Activated T-helper 1 cell treated with Interleukin-2 at 50 U/mL for 16 hours (primary cell): ENCODE measurements at places on chromosomes 11 and 22.

DNA sequence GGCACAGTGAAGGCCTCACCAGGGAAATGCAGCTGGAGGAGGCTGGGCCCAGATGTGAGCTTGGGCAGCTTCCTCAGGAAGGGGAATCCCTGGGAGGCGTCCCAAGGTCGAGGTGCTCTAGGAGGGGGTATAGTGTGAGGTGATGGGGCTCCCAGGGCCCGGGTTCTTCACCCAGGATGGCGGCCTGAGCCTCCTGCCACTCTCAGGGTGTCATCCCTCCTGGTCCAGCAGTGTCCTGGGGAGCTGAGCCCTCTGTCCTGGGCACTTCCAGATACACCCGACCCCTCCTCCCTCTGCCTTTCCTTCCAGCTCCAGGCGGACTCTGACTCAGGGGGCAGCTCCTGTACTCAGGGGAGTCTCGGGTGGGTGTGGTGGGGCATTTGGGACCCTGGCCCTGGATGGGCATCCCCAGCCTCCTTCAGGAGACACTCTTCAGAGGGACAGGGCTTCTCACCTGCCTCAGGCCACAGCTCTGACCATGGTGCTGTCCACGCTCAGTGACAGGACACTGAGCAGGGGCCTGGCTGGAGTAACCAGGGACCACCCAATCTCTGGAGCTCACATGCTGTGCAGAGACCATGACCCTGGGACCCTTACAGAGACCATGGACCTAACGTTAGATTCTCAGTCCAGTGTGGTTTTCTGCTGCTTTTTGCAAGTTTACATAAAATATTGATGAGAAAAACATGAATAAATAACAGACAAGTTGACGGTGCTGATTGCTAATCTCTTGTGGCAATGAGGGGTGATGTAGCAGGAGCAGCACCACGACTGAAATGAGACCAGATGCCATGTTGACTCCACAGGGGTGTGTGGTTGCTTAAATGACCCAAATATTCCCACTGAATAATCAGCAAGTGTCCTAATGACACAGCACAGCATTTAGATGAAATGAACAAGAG lies 101.9 kb downstream of the GGTLC2 start:
- no peak for DNase-seq

- DNase-seq, result no peak
These were observed 1.7 kb downstream of the TRPM5 start for GRCh38 chr11:2442589-2442988.

DNA sequence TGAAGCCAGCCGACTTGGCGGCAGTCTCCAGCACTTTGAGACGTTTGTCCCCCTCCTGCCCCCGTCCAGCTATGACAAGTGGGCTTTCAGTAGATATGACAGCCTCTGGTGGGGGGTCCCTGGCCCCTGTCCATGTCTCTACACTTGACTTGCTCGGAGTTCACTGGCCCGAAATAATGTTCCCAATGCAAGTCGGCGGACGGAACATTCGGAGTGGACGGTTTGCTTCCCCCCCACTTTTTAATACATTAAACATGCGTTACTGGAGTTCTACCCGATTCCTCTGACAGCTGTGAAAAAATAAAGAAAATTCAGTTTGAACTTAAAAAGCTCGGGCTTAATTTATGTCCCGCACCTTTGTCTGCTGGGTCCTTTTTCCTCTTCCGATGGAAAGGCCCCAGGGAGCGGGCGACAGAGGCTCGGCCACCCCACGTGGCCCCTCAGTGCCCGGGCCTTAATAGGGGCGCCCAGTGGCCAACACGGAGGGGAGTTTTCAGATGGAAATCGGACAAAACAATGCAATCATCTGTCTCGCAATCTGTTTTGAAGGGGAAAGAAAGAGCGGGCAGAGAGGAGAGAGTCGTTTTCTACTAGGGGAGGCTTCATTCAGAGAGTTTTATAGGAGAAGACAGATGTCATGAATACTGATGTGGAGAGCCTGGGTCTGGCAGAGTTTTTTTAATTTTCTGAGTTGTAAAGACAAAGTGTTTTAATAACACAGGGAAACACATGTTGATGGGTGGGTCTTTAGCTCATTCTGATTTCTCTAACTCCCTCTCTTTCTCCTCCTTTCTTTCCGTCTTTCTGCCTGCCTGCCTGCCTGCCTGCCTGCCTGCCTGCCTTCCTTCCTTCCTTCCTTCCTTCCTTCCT lies 50.2 kb downstream of the SMIM38 start:
- DNase-seq, result no peak

- no peak for DNase-seq
These were observed 461.2 kb downstream of the BRD1 start for GRCh38 chr22:49366437-49366836.

DNA sequence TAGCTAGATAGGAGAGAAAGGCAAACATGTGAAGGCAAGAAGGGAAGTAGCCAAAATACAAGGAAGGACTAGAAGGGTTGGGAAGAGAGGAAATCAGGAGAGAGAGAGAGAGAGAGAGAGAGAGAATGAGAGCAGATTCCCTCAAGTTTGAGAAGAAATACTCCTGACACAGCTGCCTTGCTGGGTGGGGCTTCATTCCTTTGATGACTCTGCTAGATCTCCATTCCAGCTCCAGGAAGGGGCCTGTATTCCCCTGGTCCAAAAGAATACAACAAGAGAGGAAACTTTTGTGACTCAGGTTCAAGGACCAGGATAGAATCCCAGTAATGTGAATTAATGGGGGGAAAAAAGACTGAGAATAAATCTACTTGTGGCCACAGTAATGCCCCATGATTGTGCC lies 62.9 kb upstream of the SPON1 start:
- no peak for DNase-seq

DNA sequence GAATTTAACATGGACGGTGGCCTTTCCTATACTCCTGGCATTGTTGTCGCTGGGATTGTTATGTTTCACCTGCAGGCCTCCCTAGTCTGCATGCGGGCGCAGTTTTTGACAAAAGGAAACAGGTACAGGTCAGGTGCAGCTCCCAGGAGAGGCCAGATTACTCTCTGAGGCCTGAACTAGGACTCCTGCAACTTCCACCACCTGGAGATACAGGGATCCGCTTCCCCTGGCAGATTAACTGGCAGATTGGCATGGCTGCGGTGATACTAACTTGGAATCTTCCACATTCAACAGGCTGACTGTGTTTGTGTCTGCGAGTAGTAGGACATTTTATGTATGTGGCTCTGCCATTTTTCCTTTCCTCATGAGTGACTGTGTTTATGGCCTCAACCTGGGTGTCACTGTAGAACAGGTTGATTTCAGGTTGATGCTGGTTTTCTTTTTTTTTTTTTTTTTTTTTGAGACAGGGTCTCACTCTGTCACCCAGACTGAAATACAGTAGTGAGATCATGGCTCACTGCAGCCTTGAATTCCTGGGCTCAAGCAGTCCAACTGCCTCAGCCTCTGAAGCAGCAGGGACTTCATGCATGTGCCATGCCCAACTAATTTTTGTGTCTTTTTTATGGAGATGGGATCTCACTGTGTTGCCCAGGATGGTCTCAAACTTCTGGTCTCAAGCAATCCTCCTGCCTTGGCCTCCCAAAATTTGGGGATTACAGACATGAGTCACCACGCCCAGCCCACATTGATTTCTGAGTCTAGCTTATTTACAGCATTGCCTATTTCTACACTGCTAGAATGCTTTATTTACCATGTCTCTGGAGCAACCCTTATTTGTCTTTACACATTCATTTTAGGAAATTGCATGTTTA lies 1.7 kb upstream of the USP28 start:
- no peak for DNase-seq

- no peak for DNase-seq
These were observed 124.8 kb upstream of the CSNK2A3 start for GRCh38 chr11:11477695-11478420.

GRCh38 chr11:133526790-133527189 lies 5.5 kb downstream of the OPCML start:
- no peak for DNase-seq

DNA sequence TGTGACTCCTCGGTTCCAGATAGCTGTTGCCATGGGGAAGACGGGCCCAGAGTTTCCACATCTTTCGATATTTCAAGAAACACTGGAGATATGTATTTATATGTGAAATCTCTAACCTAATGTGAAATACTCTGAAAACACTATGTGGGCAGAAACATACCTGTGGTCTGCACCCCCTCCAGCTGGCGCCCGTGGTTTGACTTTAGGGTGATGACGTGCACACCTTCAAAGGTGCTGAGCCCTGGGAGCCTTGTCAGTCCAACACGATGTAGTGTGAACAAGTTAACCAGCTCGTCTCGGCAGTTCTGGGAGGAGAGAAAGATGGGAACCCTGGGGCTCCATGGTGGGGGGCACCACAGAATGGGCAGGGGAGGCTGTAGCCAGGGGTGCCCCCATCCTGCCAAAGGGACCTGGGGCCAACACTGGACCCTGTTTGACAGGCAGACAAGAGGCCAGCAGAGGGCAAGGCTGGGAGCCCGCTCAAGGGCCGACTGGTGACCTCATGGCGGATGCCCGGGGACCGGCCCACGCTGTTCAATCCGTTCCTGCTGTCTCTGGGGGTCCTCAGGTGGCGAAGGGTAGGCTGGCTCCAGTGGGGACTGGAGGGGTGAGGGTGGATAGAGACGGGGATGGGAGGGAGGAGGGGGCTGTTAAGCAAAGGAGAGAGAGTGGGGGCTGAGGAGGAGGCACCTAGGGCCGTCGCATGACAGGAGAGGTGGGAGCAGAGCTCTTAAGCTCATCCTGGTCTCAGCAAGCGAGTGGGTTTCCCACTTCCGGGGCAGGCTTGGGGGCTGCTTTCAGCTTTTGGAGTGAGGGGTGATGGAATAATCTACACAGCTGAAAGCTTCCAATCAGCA lies 43.8 kb downstream of the TRIOBP start:
- DNase-seq, result no peak

- no peak for DNase-seq
These were observed 206.0 kb downstream of the BRD1 start for GRCh38 chr22:49621601-49622210.

GRCh38 chr11:61171907-61172306 lies 10.7 kb upstream of the VPS37C start:
- no peak for DNase-seq

- DNase-seq, result no peak
These were observed 3.7 kb upstream of the ELFN2 start for GRCh38 chr22:37430941-37431340.

GRCh38 chr22:45554040-45554406 lies 51.3 kb downstream of the FBLN1 start:
- no peak for DNase-seq

GRCh38 chr11:111021131-111021530 lies 224.4 kb upstream of the POU2AF2 start:
- no peak for DNase-seq

DNA sequence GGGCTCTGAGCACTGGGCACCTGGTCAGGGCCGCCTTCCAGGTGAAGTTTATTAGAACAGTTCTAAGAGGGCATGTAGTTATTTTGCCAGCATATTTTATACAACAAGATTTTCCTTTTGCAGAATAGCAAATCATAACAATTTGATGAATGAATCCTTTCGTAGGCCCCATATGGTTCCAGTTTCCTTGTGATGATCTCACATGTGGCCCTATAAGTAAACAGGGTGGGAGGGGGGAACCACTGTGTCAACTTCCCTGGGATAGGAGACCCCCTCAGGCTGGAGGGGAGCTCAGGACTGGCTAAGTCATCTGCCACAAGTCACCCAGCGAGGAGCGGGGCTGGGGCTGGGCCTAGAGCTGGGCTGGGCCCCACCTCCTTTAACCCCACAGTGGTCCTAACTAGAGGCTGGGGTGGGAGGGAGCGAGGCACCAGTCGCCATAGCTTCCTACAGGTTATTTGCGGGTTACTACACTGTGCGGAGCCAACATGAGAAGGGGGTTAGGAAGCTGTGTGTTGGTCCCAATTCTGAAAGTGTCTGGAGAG lies 4.2 kb downstream of the FBLN1 start:
- DNase-seq, result no peak

- no peak for DNase-seq
These were observed 351.8 kb downstream of the SHANK2 start for GRCh38 chr11:70900540-70900939.

GRCh38 chr11:104918113-104918824 lies 20.0 kb upstream of the CASP12 start:
- DNase-seq, result no peak

DNA sequence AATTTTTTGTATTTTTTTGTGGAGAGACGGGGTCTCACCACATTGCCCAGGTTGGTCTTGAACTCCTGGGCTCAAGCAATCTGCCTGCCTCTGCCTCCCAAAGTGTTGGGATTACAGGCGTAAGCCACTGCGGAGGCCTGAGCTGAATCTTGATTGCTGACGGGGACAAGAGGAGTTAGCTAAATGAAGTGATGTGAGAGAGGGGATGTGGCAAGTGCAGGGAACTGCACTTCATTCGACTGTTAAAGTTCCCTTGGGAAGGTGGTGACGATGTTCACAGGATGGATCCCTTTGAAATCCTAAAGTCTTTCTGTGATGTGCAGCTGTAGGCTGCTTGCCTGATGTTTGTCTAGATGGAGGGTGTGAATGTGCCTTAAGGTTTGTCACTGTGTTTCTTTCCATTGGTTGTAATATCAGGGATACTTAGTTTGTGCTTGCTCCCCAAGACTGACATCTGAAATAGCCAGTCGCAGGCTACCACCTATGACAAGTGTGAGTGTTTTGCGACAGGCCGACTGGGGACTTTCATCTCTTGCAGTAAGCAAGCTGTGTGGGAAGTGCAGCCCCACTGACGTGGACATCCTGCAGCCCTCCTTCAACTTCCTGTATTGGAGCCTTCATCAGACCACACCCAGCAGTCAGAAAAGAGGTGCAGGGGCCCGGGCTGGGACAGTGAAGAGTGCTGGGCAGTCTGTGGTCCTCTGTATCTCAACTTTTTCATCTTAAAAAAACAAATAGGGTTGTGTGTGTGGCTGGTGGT lies 19.6 kb upstream of the CCDC134 start:
- DNase-seq, result peak; percentile 82
